ENCODE measurements at places on chromosomes 16 and 17. TPM values are rescaled to one million over a fixed set of nuclear protein-coding genes. Genes with fewer than 3 reads are reported as not detected.

- no peaks in the 10 kb centered on the region for H3K4me1 ChIP-seq
- H3K27ac ChIP-seq: no peak overlapping the region
- H3K4me3 ChIP-seq: no peak overlapping the region
- no peaks in the 10 kb centered on the region for H3K36me3 ChIP-seq
- DNase-seq: no peak
Measured at GRCh38 chr17:80203471-80203963, 16.6 kb downstream of the SGSH start.

- H3K36me3 ChIP-seq: no peaks in the 10 kb centered on the region
- H3K4me1 ChIP-seq: no peaks in the 10 kb centered on the region
- no peak for DNase-seq
- no peak overlapping the region for H3K4me3 ChIP-seq
- peak overlapping the region; percentile 40 for H3K27ac ChIP-seq
Measured at GRCh38 chr16:24668481-24669061, 60.9 kb upstream of the TNRC6A start.

GRCh38 chr17:45107293-45108010 is 24.9 kb downstream of the PLCD3 start:
- no peak for DNase-seq
- H3K27ac ChIP-seq: no peak overlapping the region
- no peaks in the 10 kb centered on the region for H3K27me3 ChIP-seq
- H3K4me1 ChIP-seq: peaks cover 41% of the 10 kb centered on the region
- H3K4me3 ChIP-seq: no peak overlapping the region

- no peak overlapping the region for H3K4me3 ChIP-seq
- H3K27me3 ChIP-seq: no peaks in the 10 kb centered on the region
- no peak for DNase-seq
- H3K27ac ChIP-seq: no peak overlapping the region
Measured at GRCh38 chr16:88524973-88525662, 45.1 kb upstream of the ZC3H18 start.

- no peaks in the 10 kb centered on the region for H3K4me1 ChIP-seq
- no peak for DNase-seq
- H3K27ac ChIP-seq: no peak overlapping the region
- H3K4me3 ChIP-seq: no peak overlapping the region
- H3K27me3 ChIP-seq: no peaks in the 10 kb centered on the region
- H3K36me3 ChIP-seq: no peaks in the 10 kb centered on the region
Measured at GRCh38 chr16:88355389-88356123, 27.2 kb upstream of the ZNF469 start.

- no peaks in the 10 kb centered on the region for H3K36me3 ChIP-seq
- H3K4me3 ChIP-seq: no peak overlapping the region
- H3K27ac ChIP-seq: no peak overlapping the region
Measured at GRCh38 chr17:66365903-66366302, 63.5 kb downstream of the PRKCA start.

- peaks cover 17% of the 10 kb centered on the region for H3K4me1 ChIP-seq
- peak; percentile 65 for DNase-seq
- H3K27ac ChIP-seq: peak overlapping the region; percentile 38
- H3K36me3 ChIP-seq: no peaks in the 10 kb centered on the region
Measured at GRCh38 chr16:84829168-84829965, 9.6 kb downstream of the CRISPLD2 start.

DNA sequence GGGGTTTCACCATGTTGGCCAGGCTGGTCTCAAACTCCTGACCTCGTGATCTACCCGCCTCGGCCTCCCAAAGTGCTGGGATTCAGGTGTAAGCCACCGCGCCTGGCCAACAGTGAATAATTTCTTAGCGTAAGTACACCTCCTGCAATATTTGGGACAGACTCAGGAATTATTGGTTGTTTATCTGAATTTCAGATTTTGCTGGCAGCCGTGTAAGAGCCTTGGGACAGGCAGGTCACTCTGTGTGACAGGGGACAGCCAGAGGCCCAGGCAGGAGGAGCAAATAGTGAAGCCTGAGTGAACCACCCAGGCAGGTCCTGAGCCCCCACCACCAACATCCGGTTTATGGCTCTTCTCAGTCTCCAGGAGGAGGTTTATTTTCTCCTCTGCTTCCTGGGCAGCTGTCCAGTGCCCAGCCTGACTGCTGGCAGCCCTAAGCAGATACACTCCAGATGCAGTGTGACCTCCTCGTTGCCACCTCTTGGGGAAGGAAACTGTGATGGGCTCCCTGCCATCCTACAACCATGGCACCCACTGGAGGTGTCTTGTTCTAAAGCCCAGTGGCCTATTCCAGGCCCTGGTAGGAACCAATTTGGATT is 26.2 kb upstream of the ADORA2B start:
- H3K27ac ChIP-seq: no peak overlapping the region
- no peaks in the 10 kb centered on the region for H3K36me3 ChIP-seq
- H3K4me1 ChIP-seq: no peaks in the 10 kb centered on the region
- no peak for DNase-seq
- no peaks in the 10 kb centered on the region for H3K27me3 ChIP-seq
- no peak overlapping the region for H3K4me3 ChIP-seq

DNA sequence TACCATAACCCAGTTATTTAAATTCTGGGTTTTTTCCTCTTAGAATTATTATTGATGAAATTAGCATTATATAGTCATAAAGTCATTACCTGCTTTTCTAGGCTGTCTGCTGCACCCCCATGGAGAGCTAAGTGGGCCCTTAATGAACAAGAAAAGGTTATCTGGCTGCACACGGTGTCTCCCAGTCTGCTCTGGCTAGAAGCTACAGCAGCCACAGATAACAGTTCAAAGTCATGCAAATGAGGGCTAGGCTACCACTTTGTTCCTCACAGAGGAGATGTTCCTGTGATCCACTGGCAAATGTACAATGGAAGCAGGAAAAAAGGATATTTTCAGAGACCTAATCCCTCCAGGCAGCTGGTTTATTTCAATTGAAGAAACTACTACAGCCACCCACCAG is 112.1 kb downstream of the SNX11 start:
- H3K27ac ChIP-seq: no peak overlapping the region
- H3K36me3 ChIP-seq: no peaks in the 10 kb centered on the region
- DNase-seq: no peak
- no peaks in the 10 kb centered on the region for H3K27me3 ChIP-seq

- DNase-seq: peak; percentile 91
- peaks cover 44% of the 10 kb centered on the region for H3K4me1 ChIP-seq
- peak overlapping the region; percentile 89 for H3K27ac ChIP-seq
- H3K36me3 ChIP-seq: no peaks in the 10 kb centered on the region
Measured at GRCh38 chr17:81391936-81392908, 3.0 kb upstream of the BAHCC1 start.

- no peaks in the 10 kb centered on the region for H3K27me3 ChIP-seq
- H3K4me3 ChIP-seq: no peak overlapping the region
- no peaks in the 10 kb centered on the region for H3K36me3 ChIP-seq
- peaks cover 7% of the 10 kb centered on the region for H3K4me1 ChIP-seq
- DNase-seq: no peak
Measured at GRCh38 chr17:32993977-32994376, 2.3 kb downstream of the SPACA3 start.

DNA sequence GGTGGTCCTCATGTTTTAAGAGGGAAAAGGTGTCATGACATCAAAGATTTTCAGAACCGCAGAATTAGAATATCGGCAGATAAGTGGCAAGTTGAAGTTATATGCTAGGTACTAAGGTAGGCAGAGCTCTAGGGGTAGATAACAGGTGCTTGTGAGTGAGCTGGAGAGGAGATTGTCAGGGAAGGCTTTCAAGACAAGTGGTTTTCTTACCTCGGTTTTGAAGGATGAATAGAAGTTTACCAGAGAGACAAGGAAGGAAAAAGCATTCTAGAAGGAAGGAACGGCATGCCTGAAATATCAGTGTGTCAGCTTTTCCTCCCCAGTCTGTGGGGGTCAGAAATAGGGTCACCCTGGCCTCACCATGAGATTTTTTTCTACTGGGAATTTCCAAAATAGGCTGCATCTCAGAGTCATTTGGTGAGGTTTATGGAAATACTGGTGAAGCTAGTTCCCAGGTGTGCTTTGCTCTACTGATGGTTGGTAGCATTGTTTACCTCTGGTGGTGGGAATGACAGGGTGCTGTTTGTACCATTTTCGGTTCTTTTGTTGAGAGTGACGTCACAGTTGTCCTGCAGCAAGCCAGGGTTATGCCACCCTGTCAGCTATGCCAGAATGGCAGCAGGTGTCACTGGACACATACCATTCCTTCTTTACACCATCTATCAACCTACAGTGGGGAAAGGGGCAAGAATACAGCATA is 112.5 kb downstream of the MSI2 start:
- no peak for DNase-seq
- H3K4me3 ChIP-seq: no peak overlapping the region
- H3K27ac ChIP-seq: no peak overlapping the region

- no peaks in the 10 kb centered on the region for H3K27me3 ChIP-seq
- no peaks in the 10 kb centered on the region for H3K36me3 ChIP-seq
- no peak for DNase-seq
- no peak overlapping the region for H3K27ac ChIP-seq
- no peaks in the 10 kb centered on the region for H3K4me1 ChIP-seq
- no peak overlapping the region for H3K4me3 ChIP-seq
Measured at GRCh38 chr16:88878967-88879787, 12.7 kb upstream of the PABPN1L start.

DNA sequence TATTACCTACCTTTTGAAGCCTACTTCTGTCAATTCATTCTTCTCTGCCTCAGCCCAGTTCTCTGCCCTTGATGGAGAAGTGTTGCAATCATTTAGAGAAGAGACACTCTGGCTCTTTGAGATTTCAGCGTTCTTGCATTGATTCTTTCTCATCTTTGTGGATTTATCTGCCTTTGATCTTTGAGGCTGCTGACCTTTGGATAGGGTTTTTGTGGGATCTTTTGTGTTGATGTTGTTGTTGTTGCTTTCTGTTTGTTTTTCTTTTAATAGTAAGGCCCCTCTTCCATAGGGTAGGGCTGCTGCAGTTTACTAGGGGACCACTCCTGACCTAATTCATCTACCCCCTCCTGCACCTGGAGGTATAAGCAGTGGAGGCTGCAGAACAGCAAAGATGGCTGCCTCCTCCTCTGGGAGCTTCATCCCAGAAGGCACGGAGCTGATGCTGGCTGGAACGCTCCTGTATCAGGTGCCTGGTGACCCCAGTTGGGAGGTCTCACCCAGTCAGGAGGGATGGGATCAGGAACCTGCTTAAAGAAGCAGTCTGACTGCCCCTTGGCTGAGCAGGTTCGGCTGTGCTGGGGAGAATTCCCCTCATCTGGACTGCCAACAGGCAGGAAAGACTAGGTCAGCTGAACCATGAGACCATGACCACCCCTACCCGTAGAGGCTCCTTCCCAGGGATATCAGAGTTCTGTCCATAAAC is 28.0 kb downstream of the NFATC3 start:
- no peak overlapping the region for H3K4me3 ChIP-seq
- H3K4me1 ChIP-seq: peaks cover 18% of the 10 kb centered on the region
- H3K36me3 ChIP-seq: no peaks in the 10 kb centered on the region
- H3K27me3 ChIP-seq: no peaks in the 10 kb centered on the region
- no peak overlapping the region for H3K27ac ChIP-seq

GRCh38 chr17:79075446-79075750 is 774 bp downstream of the ENGASE start:
- no peak for DNase-seq
- H3K4me1 ChIP-seq: peaks cover 6% of the 10 kb centered on the region
- peaks cover 11% of the 10 kb centered on the region for H3K36me3 ChIP-seq
- peak overlapping the region; percentile 81 for H3K27ac ChIP-seq

DNA sequence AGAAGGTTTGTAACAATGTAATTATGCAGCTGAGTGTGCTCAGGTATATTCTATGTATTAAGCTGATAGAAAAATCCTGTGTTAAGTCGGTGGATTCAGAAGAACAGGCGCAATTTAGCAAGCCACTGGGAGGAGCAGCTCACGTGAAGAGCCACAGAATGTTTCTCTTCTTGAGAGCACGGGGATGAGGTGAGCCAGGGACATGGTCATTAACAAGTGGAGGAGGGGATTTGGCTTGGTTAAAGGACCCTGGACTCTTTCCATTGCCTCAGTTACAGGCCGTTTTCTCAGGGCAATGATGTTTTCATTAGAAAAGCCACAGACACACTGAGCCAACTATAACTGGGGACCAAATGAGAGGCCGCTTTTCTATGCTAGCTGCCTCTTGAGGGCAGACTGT is 178.7 kb downstream of the SNX29 start:
- DNase-seq: peak; percentile 26
- no peaks in the 10 kb centered on the region for H3K36me3 ChIP-seq
- no peak overlapping the region for H3K27ac ChIP-seq
- H3K4me3 ChIP-seq: no peak overlapping the region
- no peaks in the 10 kb centered on the region for H3K27me3 ChIP-seq

- DNase-seq: no peak
- H3K27me3 ChIP-seq: no peaks in the 10 kb centered on the region
- H3K36me3 ChIP-seq: no peaks in the 10 kb centered on the region
- H3K4me1 ChIP-seq: peaks cover 20% of the 10 kb centered on the region
Measured at GRCh38 chr17:76437467-76438402, 15.2 kb downstream of the UBE2O start.

DNA sequence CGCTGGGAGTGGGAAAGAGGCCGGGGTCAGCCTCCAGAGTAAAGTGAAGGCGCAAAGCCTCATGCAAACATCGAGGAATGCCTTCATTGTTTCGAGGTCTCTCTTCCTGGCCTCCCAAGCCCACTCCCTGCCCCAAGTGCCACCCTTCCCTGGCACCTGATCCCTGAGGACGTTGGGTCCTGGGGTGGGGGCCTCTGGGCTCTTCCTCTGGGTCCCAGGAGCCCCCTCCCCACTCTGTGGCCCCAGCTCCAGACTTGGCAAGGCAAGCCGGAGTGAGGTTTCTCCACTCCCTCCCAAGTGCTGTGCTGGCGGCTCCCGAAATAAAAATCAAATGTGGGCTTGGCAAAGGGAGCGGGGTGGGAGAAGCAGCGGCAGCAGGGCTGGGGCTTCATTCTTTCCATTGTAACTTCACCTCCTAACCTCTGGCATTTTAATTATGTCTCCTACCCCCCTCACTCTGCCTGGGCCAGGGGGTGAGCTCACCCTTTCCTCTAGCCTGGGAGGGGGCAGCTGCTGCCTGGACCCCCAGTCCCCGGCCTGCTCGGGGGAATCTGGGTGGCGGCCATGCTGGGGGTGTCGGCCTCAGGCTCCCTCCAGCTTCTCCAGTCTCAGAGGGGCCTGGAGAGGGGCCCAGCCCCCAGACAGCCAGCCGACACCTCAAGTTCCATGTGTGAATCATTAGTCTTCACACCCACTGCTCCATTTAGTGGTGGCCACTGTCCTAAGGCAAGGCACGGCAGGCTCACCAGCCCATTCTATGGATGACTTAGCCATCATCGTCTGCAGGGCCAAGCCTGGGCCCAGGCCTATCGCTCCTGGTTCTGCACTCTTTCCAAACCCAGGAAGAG is 14.6 kb upstream of the TMEM92 start:
- H3K27me3 ChIP-seq: no peaks in the 10 kb centered on the region
- no peak overlapping the region for H3K27ac ChIP-seq
- H3K4me1 ChIP-seq: no peaks in the 10 kb centered on the region
- no peak overlapping the region for H3K4me3 ChIP-seq
- no peaks in the 10 kb centered on the region for H3K36me3 ChIP-seq

- no peak overlapping the region for H3K4me3 ChIP-seq
- peak; percentile 13 for DNase-seq
- peak overlapping the region; percentile 20 for H3K27ac ChIP-seq
- no peaks in the 10 kb centered on the region for H3K36me3 ChIP-seq
- peaks cover 37% of the 10 kb centered on the region for H3K4me1 ChIP-seq
Measured at GRCh38 chr17:55731586-55732250, 9.1 kb upstream of the TMEM100 start.

Gene IKZF3
- 1.8 TPM for total RNA-seq

Gene CHST5
- total RNA-seq: not detected

Gene KRTAP9-2
- not detected for total RNA-seq

Gene CORO1A
- total RNA-seq: 10.4 TPM

Gene TBC1D3
- not detected for total RNA-seq

Gene HOXB4
- 0.67 TPM for total RNA-seq

Gene CSH2
- total RNA-seq: not detected

Gene TTC19
- total RNA-seq: 103 TPM

Gene KRT13
- total RNA-seq: not detected

Gene KRT36
- not detected for total RNA-seq

Gene KRT23
- total RNA-seq: not detected

Gene SPATA32
- total RNA-seq: not detected

Gene ABCC12
- not detected for total RNA-seq

Gene SLC16A6
- 0.13 TPM for total RNA-seq
